ENCODE measurements at places on chromosomes 5 and 9.
A peak's percentile ranks its signal among the peaks of the same experiment; 100 is the strongest.

- DNase-seq: no peak
These were observed 3.2 kb upstream of the UHRF2 start for GRCh38 chr9:6409811-6410210.

- DNase-seq: no peak
These were observed 72.2 kb downstream of the MED27 start for GRCh38 chr9:132007371-132008025.

- DNase-seq: no peak
These were observed 64.7 kb upstream of the RICTOR start for GRCh38 chr5:39138892-39139291.

GRCh38 chr9:133924453-133924852 lies 67.7 kb downstream of the VAV2 start:
- no peak for DNase-seq

DNA sequence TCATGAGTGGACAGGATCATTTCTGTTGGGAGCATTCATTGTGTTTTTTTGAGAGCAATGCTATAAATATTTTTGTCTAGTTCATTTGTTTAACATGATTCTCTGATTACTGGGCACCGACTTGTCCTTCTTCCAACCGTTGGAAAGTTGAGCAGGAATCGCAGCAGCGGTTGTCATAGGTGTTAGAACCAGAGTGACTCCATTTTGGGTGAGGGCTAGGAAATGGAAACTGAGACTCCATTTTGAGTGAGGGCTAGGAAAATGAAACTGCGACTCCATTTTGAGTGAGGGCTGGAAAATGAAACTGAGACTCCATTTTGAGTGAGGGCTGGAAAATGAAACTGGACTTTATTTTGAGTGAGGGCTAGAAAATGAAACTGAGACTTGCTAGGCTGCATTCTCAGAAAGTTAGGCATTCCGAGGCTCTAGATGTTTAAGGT lies 100.6 kb downstream of the ICE1 start:
- DNase-seq: no peak

DNA sequence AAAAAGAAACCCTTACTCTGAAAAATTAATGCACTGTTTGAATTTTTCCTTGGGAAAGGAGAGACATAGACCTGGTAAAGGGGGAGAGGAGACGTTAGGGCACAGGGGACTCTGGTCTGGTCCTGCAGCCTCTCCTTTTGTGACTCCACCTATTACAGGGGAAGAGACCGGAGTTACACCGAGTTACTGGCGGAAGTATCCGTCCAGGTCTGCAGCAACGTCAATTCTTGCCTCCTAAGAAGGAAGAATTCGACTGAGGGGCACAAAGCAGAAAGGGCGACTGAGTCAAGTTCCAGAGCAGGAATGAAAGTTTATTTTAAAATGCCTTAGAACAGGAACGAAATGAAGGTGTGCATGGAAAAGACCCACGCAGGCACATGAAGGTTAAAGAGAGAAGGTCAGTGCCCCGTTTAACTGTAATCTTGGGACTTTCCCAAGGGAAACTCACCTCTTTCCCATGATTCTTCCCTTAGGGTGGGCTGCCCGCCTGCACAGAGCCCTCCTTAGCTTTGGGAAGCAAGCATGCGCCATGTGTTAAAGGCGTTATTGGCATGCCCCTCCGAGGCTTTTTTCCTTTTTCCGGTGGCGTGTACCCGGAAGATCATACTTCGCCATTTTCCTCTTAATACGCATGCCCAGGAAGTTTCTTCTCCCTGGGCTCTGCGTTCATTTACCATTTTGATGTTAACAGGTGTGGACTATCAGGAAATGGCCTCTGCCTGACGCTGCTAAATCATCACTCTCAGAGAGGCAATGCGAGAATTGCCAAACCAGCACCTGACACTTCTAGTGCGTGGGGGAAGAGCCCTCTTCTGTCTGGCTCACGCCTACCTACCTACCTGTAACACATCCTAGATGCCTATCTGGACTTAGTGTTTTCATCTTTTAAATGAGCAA lies 409.6 kb upstream of the PAPPA start:
- DNase-seq: no peak

GRCh38 chr9:3992222-3992621 lies 307.6 kb downstream of the GLIS3 start:
- DNase-seq: no peak

GRCh38 chr5:95244479-95244878 lies 40.4 kb downstream of the MCTP1 start:
- no peak for DNase-seq

GRCh38 chr9:136342181-136343120 lies 15.1 kb downstream of the GPSM1 start:
- DNase-seq: peak; percentile 35

- DNase-seq: no peak
These were observed 575.6 kb upstream of the GRAMD2B start for GRCh38 chr5:125847561-125847960.

- no peak for DNase-seq
These were observed 76.4 kb downstream of the PLK2 start for GRCh38 chr5:58383448-58383847.

GRCh38 chr5:172319708-172320441 lies 36.3 kb upstream of the UBTD2 start:
- no peak for DNase-seq

- DNase-seq: no peak
These were observed 83.7 kb downstream of the VCAN start for GRCh38 chr5:83555263-83555662.

GRCh38 chr5:44389090-44389822 lies at the start of gene FGF10:
FGF10 (minus strand) TSS chr5:44389420; CDS start chr5:44388682, 738 bp downstream.
- DNase-seq: no peak

- no peak for DNase-seq
These were observed 41.4 kb upstream of the SMIM23 start for GRCh38 chr5:171744264-171744663.

GRCh38 chr9:16120727-16121126 lies 567.9 kb downstream of the CCDC171 start:
- no peak for DNase-seq

- no peak for DNase-seq
These were observed 24.3 kb downstream of the HMHB1 start for GRCh38 chr5:143836161-143836725.

DNA sequence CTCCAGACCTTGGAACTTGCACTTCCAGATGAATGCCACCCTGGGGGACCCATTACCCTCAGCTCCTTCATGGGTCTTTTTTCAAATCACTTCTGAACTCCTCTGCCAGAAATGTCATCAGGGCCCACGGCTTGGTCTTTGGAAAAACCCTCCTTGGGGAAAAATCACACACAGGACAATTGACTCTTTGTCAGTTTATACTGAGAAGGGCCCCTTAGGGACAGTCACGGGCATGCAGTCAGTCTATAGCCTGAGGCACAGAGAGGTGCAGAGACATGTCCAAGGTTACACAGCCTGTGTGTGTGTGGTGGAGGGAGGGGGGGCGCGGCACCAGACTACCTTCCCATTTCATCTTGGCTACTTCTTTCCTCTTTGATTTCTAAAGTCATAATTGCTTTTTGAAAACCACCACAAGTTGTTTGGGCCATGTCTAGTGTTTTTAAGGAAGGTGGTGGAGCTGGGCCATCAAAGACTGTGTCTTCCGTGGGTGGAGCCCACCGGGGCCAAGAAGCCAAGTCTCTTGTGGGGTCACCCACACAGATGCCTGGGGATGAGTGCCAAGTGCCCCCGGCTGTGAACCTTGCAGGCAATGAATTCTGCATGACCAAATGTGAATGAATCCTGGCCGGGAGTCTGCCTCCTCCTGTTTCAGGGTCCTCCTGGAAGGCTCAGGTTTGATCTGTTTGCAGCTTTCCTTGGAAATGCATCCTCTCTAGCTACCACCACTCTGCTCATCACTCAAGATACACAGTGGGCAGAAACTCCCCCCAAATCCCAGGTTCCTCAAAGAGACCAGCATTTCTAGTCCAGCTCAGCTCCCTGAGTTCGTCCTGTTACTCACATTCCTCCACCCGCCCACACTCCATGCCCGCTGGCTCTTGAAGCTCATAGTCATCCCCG lies 200.1 kb upstream of the TBC1D2 start:
- no peak for DNase-seq

DNA sequence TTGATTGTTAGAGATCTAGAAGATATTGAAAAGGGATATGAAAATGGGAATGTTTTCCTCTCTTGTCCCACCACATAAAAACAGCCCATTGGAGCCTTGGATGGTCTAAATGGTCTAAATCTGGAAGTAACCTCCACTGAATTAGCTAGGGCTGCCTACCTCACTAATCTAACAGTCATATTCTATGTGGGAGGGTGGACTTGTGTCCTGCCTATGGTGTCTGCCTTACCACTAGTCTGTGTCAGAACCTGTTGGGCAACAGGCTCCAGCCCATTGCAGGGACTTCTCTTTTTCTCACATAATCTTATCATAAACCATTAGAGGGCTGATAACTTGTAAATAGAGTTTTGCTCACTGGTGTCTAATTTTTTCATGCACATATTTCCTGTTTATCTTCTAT lies 548.8 kb upstream of the CDH18 start:
- DNase-seq: no peak

- DNase-seq: no peak
These were observed 200.2 kb downstream of the CFAP90 start for GRCh38 chr5:7650755-7651154.

GRCh38 chr5:15243301-15244020 lies 256.5 kb upstream of the FBXL7 start:
- DNase-seq: no peak

GRCh38 chr5:132668706-132669454 lies 4.9 kb upstream of the IL4 start:
- DNase-seq: no peak

- DNase-seq: no peak
These were observed 764 bp downstream of the ANKRA2 start for GRCh38 chr5:73564675-73565074.

DNA sequence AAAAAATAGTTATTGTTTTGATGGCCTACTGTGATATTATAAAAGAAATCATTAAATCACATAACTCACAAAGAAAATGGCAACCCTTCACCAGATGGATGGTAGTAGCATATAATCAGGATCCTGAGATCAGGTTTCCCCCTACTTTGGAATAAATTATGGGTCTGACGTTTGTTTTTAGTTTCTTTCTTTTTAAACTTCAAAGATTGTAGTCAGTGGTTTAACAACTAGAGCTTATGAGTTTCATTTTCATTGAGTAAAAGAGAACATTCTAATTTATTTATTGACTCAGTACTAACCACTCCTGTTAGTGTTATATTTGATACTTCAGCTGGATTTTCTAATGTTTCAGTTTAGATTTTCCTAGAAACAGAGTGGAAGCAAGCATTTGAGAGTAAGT lies 218.0 kb upstream of the PCSK5 start:
- DNase-seq: no peak

DNA sequence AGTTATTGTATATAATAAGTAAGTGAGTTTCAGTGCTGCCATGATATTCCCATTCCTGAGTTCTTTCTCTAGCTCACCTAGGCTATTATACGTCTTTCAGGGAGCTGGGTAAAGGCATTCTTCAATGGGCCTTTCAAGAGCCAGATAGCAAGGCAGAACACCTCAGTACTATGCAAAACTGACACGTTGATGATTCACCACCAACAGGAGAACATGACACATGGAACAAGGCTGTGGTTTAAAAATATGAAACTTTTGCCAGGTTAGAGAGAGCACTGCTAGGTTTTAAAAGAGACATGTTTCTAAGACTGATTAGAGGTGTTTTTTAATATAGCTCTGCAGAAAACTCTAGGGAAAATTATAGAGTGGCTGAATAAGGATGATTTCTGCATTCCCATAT lies 95.9 kb downstream of the UGCG start:
- no peak for DNase-seq

- DNase-seq: no peak
These were observed 131.8 kb upstream of the FBN2 start for GRCh38 chr5:128669803-128670202.

- no peak for DNase-seq
These were observed 5.5 kb downstream of the SLC9A3 start for GRCh38 chr5:518721-519120.

DNA sequence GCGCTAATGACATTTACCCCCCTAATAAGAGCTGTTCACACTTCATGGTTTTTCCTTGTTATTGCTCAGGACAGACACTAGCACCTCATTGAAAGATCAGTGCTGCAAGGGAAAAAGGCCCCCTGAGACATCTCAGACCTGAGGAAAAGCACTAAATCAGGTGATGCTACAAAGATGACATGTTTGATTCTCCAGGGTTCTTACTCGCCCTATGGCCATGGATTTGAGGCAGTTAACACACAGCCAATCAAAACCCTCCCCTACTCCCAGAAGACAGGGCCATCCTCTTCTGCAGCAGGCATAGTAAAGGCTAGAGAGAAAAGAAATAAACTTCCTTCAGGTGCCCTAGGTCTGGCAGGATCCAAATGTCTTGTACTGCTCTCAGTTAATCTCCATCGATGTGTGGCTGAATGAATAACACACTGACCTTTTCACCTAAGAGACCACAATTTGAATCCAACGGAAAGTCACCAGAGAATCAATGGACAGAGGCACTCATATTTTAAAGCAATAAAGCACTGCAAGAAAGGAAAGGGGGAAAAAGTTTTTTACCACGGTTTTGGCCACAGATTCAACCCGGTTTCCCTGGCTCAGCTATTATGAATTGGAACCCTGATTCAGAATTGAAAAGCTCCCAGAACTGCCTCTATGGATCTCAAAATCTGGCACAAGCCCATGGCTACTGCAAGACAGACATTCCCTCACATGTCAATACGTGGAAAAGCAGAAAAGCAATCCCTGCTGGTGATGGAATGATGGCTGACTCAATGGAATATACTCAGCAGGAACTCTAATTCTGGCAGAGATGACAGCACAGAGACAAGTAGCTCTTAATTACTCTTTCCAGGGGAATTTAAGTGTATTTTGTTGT lies 329.5 kb downstream of the BNC2 start:
- no peak for DNase-seq

GRCh38 chr5:43711496-43711895 lies 108.5 kb downstream of the NNT start:
- no peak for DNase-seq

DNA sequence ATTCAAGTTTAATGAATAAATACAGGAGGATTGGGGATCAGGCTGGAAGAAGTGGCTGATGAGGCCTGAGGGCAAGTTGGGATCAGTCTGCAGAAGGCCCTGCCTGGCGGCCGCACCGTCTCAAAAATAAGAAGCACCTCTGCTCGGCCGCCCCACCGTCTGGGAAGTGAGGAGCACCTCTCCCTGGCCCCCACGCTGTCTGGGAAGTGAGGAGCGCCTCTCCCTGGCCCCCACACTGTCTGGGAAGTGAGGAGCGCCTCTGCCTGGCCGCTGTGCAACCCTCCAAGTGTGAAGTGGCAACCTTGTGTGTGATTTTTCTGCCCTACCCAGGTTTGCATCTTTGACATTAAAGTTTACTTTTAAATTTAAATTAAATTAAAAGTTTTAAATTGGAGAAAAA lies 35.4 kb downstream of the POLR1E start:
- DNase-seq: no peak

GRCh38 chr5:161547738-161548486 lies 1.4 kb upstream of the GABRB2 start:
- DNase-seq: no peak

- no peak for DNase-seq
These were observed 34.0 kb upstream of the NCS1 start for GRCh38 chr9:130138171-130138653.

DNA sequence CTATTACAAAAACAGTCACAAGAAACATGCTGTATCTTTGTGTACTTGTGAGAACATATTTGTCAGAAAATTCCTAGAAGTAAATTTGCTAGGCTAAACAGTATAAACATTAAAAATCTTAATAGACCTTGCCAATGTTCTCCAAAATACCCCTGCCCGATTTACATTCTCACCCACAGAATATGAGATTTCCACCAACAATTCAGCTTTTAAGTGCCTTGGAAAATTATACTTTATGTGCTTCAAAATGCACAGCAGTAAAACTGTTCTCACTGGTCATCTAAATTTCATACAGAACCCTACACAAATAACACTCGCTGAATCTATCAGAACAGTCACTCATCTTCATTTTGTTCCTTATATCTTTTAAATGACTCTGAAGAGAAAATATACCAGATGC lies 5.5 kb downstream of the MLLT3 start:
- no peak for DNase-seq

All from stimulated activated CD8-positive, alpha-beta memory T cell treated with anti-CD3 and anti-CD28 coated beads, Interleukin-7, amount 100 ng/mL, for 1 hour (primary cell).